CD4-positive, alpha-beta memory T cell (primary cell): ENCODE measurements at places on chromosomes 5 and 9. TPM values are rescaled to one million over a fixed set of nuclear protein-coding genes. Genes with fewer than 3 reads are reported as not detected.

The KCNN2 gene
- not detected for total RNA-seq

The PCDHAC2 gene
- total RNA-seq, result not detected

The POU5F2 gene
- 1.9 TPM for total RNA-seq

The SLC6A18 gene
- not detected for total RNA-seq

The GARIN3 gene
- total RNA-seq, result not detected

The BARHL1 gene
- total RNA-seq, result not detected

The C9orf72 gene
- total RNA-seq, result 21.1 TPM

The ARL14EPL gene
- total RNA-seq, result not detected

The LAMC3 gene
- total RNA-seq, result 0.61 TPM

The DMRT3 gene
- total RNA-seq, result not detected
